GM23338 (cell line): ENCODE measurements at places on chromosomes 2 and 18.
A peak's percentile ranks its signal among the peaks of the same experiment; 100 is the strongest.

GRCh38 chr2:28364610-28365009, 28.0 kb upstream of the FOSL2 start:
- DNase-seq = no peak

GRCh38 chr2:240069829-240070228, 16.5 kb upstream of the OR6B3 start:
- no peak for DNase-seq

DNA sequence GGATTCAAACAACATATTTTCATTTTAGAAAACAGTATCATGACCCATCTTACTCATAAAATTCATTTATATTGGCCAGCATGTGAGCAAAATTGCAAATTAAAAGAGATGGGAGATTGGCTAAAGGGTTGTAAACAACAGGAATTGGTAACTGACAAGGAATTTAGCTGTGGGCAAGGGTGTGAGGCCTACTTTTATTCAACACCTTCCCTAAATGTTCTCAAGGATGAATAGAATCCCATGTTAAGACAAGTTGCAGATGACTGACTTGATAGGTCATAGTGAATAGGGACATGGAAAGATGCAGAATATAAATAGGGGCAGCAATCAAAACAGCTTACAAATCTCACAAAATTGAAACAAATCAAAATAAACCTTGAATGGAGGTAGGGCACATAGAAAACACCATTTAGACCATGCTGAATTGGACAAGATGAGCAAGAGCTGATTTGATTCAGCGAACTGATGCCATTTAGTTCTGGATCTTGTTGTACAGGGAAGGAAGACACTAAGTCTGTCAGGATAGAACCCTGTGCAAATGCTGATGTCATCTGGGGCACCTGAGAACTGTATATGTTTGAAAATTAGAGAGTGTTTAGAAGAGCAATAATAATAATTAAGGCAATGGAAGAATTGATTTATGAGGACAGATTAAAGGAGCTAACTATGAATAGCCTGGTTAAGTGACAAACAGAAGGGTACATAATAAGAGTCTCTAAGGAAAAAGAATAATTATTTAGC, 509.7 kb downstream of the ZEB2 start:
- no peak for DNase-seq

GRCh38 chr18:2258954-2259353, 312.4 kb downstream of the METTL4 start:
- no peak for DNase-seq

DNA sequence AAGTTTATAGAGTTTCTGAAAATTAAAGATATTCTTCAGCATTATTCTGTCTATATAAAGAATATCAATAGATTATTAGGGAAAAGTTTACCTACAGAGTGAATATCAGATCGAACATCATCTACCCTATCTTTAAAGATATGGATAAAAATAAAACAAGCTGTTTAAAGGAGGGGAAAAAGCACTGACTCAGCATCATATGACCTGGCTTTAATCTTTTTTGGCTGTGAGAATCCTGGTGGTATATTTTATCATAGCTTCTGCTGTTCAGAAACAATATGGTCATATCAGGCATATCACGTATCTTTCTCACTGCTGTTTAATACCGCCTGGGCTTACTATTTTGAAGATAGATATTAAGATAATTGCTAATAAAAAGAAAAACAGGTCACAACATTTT, 80.2 kb downstream of the NEB start:
- DNase-seq = no peak

GRCh38 chr2:20916604-20917286, 93.8 kb upstream of the LDAH start:
- peak; percentile 12 for DNase-seq

DNA sequence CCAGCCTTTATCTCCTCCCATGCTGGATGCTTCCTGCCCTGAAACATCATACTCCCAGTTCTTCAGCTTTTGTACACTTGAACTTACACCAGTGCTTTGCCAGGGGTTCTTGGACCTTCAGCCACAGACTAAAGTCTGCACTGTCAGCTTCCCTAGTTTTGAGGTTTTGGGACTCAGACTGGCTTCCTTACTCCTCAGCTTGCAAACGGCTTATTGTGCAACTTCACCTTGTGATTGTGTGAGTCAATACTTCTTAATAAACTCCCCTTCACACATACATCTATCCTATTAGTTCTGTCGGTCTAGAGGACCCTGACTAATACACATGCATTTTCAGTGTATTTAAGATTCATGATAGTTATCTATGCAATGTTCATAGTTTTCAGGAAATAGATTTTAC, 35.8 kb upstream of the ZNF804A start:
- no peak for DNase-seq

GRCh38 chr2:60091266-60091665, 462.2 kb downstream of the BCL11A start:
- no peak for DNase-seq

- no peak for DNase-seq
Measured at GRCh38 chr2:110978756-110979470, 141.8 kb upstream of the BCL2L11 start.

DNA sequence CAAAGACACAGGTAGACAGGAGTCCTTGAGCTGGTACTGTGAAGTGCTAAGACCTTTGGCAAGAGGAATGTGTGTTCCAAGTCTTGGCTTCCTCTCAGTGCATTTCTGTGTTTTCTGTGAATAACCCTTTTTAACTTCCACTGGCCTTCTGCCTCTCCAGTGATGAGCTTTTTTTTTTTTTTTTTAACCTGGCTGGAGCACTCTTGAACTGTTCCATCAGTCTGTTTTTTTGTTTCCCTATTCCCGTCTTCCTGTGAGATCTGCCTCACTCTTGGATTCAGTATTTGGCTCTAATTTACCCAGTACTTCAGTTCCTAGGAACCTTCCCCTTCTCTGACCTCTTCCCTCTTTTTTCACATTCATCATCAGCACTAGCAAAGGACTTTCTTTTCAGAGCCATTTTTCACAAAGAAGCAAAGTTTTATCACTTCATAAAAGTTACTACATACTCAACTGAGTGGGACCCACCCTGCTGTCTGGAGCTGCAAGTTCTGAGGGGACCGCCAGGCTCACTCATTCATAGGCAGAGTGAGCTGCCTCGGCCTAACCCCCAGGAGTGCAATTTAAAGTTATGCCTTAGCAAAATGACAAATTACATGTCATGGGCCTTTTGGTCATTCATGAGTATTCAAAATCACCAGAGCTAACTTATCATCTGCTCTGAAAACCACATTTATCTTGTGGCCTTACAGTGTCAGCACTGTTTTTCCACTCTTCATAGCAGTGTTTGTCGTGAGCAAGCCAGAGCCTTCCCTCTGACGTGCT, 126.9 kb upstream of the DAPL1 start:
- DNase-seq = no peak

DNA sequence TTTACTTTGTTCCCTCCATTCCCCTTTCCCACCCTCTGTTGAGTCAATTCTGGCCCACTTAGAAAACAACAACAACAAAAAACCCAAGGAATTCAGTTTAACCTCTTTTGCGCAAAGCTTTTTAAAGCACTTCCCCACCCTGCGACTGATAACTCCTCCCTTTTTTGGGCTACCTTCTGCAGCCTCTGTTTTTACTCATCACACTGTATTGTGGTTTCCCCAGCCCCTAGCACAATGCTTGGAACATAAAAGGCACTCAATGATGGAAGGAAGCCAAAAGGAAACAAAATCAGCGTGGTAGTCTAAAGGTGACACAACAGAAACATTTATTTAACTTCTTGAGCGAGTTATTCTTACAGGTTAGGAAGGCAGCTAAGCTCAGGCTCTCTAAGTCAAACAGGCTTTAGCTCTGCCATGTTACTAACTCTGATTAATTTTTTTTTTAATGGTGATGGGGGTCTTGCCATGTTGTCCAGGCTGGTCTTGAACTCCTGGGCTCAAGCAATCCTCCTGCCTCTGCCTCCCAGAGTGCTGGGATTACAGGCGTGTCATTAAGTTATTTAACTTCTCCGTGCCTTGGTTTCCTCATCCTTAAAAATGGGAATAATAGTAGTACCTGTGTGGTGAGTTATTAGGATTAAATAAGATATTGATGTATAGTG, 1.3 kb downstream of the CEP68 start:
- peak; percentile 40 for DNase-seq

GRCh38 chr2:112798979-112799975, 15.0 kb upstream of the IL1A start:
- DNase-seq = no peak

DNA sequence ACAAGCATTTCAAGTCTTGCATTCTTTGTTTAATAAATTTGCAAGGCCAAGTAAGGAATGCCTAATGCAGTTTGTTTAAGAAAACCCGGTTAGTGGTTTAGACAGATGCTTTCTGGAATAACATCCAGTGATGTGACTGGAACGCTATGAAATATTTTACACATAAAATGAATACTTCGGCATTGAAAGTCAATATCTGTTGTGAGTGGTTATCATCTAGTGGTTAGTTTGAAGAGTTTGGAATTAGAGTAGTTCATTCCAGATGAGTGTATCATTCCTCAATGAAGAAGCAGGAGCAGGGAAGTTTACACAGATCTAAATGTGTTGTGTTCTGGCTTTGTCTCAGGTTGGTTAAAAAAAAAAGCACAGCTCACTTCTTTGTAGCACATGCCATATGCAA, 608.0 kb upstream of the PIK3C3 start:
- no peak for DNase-seq

DNA sequence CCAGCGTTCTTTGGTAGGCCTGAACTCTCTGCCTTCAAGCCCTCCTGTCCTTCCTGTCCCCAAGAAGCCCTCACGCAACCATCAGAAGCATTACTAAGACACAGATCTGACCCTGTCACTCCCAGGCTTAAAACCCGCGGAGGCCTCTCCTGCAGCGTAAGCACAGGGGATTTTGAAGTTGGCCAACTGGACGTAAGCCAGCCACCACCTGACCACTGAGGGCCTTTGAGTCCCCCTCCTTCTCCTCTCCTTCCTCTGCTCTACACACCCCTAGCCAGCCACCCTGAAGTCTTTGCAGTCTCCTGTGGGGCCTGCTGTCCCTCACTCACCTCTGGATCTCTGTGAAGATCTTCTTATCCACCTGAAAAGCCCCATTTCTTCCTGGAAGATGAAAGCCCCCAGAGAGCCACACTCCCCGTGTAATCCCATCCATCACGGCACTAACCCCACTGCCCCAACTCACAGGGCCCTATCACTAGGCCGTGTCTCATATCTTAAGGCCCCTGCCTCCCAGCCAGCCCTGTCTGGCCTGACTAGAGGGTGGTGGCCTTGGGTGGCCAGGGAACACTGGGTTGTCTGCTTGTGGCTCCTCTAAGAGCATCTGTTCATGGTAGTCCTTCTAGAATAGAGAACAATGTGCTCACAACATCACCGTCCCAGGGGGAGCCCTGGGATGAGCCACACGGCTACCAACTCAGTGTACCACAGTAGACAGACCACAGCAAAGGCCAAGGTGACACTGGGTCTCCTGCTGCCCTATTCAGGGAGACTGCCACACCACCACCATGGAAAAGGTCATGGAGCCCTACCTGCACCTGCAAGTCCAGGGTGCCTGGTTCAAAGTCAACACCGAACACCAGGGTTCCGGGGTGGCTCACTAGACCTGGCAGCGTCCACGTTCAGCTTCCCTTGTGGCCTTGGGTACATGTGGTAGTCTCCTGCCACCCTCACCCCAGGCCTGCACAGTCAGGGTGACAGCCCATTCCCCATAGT, 191.6 kb downstream of the ZBTB7C start:
- DNase-seq = no peak

GRCh38 chr2:156818944-156819343, 382.8 kb downstream of the GPD2 start:
- no peak for DNase-seq

- no peak for DNase-seq
Measured at GRCh38 chr2:199703199-199703598, 147.8 kb downstream of the FTCDNL1 start.

DNA sequence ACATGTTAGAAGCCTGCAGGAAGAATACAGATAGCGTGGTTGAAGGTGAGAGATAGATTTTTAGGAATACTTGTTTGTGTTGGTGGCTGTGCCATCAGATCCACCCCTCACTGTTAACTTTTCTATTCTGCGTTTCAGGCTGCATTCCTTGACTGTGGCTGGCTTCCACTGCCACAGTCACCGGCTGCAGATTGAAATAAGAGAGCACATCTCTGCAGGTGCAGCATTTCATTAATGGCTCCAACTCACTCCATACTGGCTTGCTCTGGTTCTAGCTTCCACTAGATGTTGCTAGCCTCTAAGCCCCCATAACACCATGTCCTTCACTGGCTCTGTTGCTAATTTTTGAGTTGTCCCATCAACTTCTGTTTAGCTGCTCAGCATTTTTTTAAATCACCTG, 286.5 kb downstream of the CPS1 start:
- DNase-seq = peak; percentile 17

- DNase-seq = no peak
Measured at GRCh38 chr2:217910875-217911212, 92.0 kb downstream of the TNS1 start.
